NCI-H510A (cell line): ENCODE measurements at places on chromosomes 1 and 21.

GRCh38 chr1:221239792-221240191, 360.5 kb downstream of the HLX start:
- no peak for DNase-seq

- no peak for DNase-seq
Observed at GRCh38 chr1:40315795-40316594, 1.1 kb downstream of the COL9A2 start.

GRCh38 chr1:238265866-238266265, 375.1 kb upstream of the ZP4 start:
- DNase-seq: no peak

DNA sequence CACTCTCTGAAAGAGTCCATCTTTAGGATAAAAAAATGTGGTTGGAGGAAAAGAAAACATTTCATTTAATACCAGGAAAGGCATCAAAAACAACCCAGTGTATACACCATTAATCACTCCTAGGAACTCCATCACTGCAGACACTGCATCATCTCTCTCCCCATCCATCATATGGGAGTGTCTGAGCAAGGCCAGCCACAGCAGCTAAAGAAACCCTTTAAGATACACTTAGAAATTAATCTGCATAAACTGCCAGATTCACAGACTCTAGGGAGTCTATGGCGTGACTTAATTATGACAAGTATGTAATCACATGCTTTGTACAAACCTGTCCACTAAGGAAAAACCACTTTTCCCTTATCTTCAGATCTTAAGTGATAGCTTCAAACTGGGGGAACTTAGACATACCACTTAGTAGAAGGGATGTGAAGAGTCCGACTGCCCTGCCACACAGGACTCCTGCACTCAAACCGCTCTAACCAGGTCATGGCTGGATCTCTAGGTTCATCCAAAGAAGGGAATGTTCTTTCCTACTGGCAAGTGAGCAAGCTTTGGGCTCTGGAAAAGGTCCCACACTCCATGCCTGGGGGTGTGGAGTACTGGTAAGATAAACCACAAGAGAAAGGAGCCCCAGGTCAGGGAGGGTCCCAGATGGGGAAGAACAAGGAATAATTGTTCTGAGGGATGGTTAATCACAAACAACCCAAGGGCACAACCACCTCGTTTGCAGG, 61.0 kb upstream of the C8B start:
- no peak for DNase-seq

GRCh38 chr1:36656271-36656670, 173.6 kb upstream of the CSF3R start:
- DNase-seq: no peak

- DNase-seq: no peak
Observed at GRCh38 chr1:173012126-173012525, 38.6 kb downstream of the TNFSF18 start.

DNA sequence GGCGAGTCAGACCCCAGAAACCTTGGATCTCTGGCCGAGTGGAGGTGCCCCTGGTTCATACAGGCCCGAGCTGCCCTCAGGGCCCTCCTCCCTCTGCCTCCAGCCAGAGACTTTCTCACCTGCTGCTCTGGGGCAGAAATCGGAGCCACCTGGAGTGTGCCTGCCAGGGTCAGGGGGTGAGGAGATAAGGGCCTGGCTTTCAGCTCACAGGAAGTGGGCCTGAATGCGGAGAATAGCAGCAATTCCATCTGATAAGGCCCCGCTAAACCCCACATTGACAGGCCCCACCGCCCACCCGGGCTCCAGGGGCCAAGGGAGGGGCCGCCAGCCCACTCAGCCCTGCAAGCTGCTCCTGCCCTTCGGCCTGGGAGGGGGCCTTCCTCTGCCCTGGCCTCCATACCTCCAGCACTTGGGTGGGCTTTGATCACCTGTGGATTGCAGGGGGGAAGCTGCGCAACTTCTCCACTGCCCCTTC, 123.7 kb upstream of the ARHGEF16 start:
- no peak for DNase-seq

- DNase-seq: peak; percentile 14
Observed at GRCh38 chr1:75203415-75204277, 69.5 kb downstream of the LHX8 start.

DNA sequence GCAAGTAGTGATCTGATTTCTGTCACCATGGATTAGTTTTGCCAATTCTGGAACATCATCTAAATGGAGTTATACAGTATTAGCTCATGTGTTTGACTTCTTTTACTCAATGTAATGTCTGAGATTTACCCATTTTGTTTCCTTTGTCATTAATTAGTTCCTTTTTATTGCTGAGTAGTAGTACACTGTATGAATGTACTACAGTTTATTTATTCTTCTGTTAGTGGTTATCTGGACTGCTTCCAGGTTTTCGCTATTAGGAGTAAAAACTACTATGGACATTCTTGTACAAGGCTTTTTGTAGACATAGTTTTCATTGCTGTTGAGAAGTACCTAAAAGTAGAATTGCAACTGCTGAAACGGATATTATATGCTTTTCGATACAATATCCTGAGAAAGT, 14.1 kb downstream of the SUCO start:
- DNase-seq: no peak

DNA sequence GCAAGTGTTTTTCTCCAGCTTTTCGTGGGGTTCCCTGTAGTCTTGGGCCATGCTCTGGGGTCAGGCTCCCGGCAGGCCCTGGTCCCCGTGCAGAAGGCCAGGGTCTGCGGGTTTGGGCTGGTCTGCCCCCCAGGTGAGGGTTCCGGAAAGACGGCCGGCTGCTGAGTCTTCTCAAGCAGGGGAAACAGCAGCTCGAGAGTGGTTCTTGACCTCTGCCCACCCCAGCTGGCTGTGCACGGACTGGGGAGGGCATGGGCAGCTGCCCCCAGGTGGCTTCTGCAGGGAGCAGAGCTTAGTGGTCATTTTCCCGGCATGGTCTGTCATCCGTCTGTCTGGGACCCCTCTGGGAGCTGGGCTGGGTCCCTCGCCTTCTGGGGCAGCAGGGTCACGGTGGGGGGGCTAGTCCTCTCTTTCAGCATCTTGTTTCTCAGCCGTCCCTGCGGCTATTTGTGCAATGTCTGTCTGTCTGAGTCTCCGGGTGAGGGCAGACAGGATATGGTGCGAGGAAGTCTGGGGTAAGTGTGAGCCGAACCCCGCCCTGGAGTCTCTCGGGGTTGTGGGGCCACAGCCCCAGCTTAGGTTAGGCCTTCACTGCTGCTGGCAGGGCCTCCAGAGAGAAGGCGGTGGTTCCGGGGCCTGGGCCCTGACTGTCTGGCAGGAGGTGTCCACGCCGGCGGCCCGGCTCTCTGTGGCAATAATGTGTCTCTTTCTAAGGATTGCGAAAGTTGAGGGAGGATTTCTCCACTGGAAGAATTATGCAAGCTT, 6.1 kb downstream of the SKI start:
- DNase-seq: no peak

GRCh38 chr1:10869933-10870332, 73.5 kb upstream of the CASZ1 start:
- no peak for DNase-seq

- DNase-seq: no peak
Observed at GRCh38 chr1:241130881-241131280, 226.1 kb downstream of the RGS7 start.

DNA sequence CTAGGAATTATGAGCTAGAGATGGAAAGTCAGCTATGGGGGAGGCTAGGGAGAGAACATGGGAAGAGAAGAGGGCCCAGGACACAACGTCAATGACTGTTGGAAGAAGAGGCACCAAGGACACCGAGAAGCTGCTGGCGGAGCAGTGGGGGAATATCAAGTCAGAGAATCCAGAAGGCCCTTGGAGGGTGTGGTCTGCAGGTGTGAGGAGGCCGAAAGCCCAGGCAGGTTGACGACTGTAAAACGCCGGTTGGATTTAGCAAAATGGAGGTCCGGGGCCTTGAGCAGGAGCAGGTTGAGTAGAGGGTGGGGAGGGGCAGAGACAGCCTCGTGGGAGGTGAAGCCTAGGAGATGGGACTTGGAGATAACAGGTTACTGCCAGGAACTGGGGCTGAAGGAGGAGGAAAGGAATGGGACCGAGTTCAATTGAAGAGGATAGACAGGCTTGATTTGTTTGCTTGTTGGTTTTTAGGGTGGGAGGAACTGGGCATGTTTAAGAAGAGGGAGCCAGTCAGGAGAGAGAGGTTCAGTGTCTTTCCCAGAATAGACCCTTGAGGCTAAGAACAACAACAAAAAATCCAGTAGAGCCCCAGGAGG, 35.1 kb downstream of the EDN2 start:
- no peak for DNase-seq

- DNase-seq: no peak
Observed at GRCh38 chr1:169896013-169896412, 2.3 kb upstream of the SCYL3 start.
